ENCODE measurements at places on chromosomes 1 and 21.

DNA sequence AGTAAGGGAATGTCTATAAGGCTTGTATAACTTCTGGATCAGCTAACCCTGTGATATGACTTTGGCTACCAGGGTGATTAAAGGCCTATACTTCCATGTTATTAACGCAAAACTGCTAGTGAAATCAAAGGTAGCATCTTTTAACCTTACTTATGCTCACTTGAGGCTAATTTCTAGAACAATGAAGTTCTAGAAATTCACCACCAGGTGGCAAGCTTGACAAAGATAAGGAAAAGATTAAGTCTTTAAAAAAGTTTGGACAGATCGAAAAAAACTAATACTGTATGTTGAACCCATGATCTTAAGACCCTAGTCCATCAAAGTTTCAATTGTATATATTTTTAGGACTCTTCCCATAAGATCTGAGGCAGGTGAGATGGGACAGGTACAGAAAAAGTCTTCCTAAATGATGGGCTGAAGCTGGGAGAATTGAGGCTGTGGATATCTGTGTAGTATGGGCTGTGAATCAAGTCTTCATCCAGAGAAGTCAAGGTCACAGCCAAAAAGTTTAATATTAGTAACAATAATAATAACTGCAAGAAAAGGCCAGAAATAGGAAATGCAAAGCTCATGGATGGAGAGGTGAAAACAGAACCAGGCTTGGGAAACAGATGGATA, 18.8 kb downstream of the KYAT3 start:
- peak; percentile 71 for DNase-seq

DNA sequence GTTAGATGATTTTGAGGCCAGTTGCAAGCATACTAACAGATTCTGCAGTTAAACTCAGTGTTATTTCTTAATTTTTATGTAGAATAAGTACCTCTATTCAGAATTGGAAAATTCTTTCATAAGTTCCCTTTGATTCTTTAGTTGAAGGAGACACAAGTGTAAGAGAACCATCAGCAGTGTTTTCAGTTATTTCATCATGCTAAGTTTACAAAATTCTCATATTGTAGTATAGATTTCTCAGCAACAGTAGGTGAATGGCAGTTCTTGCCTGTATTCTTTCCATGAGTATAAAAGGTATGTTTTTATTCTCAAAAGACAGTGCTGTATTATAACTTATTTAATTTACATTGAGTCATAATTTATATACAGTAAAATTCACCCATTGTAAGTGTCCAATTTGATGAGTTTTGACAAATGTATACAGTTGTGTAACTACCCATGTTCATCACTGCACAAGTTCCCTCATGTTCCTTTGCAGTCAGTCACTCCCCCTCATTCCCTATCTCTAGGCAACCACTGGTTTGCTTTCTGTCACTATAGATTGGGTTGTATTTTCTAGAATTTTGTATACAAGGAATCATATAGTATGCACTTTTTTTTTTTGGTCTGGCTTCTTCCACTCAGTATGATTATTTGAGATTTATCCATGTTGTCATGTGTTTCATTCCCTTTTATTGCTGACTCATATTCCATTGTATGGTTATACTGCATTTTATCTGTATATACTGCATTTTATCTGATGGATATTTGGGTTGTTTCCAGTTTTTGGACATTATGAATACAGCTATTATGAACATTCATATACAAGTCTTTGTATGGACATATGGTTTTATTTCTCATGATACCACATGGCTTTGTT, 3.9 kb downstream of the RPS6KC1 start:
- DNase-seq = no peak

- no peak for DNase-seq
Measured at GRCh38 chr1:5873556-5873955, 118.7 kb downstream of the NPHP4 start.

GRCh38 chr1:230713138-230713537, 784 bp downstream of the AGT start:
- no peak for DNase-seq

DNA sequence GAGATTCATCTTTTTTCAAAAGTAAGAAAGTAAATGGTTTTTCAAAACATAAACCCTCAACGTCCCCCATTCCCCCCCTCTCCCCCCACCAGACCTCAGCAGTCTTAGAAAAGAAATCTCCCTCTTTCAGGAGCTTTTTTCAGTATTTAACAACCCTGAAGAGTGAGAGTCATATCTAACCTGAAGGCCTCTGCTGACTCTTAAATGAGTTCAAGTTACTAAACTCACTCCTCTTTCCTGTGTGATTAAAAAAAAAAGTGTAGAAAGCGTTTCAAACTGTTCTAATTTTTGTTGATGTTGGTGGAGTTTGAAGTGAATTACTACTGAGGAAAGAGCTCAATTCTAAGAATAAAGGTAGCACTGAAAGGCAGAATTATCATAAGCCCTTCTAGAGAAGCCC, 93.7 kb downstream of the VAV3 start:
- DNase-seq = no peak

GRCh38 chr1:209406595-209406994, 176.9 kb upstream of the CAMK1G start:
- no peak for DNase-seq

DNA sequence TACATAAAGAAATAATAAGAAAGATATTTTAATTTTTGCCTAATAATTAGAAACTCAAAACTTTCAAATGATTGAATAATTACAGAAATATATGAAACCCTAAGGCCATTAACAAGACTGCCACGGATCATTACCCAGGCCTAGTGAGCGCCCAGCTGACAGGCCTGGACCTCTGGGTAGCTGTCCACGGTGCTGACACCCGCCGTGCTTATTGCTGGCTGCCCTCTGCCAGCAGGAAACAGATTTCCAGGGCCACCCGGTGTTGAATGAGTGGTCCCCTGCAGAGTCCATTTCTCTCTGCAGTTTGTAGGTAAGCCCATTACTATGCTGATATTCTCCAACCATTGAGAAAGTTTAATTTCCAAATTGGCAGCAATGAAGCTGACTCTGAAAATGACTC, 254.4 kb upstream of the GJB5 start:
- no peak for DNase-seq

GRCh38 chr1:158101455-158101854, 79.2 kb upstream of the CD1D start:
- DNase-seq = no peak

DNA sequence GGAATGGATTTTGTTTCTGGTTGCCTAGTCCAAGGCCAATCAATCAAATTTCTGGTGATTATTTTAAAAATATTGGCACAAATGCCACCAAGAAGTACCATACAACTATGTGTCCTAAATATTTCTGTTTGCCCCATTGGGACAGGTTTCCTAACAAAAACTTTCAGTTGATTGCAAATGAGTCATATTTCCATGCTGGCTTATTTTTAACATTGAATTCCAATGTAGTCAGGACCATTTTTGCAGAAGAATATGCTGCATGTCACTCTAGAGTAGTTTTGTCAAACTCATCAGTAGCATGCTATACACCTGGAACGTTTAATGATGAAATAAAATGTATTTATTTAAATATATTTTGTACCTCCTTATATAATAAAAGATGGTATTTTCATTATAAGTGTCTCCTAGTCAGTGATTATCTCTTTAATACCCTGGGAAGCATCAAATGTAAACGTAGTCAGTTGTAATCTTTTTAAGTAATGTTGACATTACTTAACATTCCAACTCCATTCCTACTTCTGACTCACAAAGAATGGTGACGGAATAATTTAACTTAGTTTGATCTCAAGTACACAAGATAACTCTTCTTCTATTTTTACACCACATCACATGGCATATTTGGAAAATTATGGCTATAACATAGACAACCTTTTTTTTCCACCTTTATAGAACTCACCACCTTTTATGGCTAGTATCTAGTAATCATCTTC, 39.0 kb upstream of the USH2A start:
- no peak for DNase-seq

- no peak for DNase-seq
Measured at GRCh38 chr1:168520052-168520751, 23.6 kb downstream of the XCL2 start.

DNA sequence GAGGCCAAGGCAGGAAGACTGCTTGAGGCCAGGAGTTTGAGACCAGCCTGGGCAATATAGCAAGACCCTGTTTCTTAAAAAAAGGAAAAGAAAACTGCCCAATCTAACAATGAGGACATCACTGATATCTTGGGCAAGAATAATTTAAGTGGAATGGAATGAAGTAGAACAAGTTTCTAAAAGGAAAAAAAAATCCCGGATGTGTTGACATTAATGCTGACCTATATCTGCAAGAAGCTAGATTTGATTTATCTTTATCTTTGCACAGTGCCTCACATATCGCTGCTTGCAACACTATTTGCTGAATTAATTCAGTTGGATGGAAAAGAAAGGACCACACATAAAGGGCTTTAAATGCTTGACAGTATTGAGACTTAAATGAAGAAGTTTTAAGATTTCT, 27.8 kb downstream of the DIPK1A start:
- DNase-seq = no peak

GRCh38 chr1:184065559-184065958, 14.0 kb downstream of the TSEN15 start:
- no peak for DNase-seq

DNA sequence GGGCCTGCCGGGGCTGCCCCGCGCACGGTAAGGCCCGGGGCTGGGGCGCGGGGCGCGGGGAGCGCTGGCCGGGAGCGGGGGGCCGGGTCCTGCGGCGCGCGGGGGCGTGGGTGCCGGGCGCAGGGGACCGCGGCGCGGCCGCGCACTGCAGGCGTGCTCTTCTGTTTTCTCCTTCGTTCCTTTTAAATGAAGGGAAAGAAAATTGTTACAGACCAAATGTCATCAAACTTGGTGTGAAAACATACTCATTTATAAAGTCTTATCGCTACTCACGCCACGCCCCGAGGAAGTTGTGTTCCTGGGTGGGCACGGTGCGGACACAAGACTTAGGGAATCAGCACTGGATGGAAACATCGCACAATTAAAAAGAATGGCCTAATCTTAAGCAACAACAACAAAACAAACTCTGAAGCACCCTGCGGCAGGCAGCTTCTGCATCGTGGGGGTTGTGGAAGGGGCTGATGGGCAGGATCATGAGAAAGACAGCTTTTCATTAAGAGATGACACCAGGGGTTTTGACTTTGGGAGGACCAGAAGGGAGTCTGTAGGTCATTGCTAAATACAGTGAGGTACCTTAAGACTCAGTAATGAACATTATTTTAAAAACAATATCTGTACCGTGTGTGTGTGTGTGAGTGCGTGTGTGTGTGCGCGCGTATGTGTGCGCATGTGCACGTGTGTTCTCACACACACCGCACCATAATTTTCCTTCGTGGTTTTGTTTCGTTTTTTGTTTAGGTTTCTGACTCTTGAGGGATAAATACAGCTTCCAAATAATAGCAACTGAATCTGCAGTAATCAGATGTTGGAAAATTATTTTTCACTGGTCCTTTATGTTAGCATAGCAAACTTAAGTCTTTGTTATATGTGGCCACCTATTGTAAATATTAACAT, 548 bp downstream of the B3GALT5 start:
- DNase-seq = peak; percentile 15

DNA sequence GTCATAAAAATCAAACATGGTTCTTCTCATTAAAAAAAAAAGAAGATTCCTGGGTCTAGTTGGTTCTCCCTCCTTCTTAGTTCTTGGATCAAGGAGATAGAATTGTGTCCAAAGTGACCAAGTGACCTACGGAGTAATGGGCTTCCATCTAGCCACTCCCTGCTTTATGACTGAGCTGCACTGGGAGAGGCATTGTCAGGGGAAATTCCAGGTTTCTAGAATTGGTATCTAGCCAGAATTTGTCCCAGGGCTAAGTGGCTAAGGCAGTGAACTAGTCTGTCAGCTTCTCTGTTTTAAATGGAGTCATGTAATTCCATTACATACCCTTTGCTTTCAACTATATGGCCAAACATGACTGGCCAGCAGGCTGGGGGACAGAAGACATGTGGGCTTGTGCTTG, 40.1 kb upstream of the ERG start:
- no peak for DNase-seq

DNA sequence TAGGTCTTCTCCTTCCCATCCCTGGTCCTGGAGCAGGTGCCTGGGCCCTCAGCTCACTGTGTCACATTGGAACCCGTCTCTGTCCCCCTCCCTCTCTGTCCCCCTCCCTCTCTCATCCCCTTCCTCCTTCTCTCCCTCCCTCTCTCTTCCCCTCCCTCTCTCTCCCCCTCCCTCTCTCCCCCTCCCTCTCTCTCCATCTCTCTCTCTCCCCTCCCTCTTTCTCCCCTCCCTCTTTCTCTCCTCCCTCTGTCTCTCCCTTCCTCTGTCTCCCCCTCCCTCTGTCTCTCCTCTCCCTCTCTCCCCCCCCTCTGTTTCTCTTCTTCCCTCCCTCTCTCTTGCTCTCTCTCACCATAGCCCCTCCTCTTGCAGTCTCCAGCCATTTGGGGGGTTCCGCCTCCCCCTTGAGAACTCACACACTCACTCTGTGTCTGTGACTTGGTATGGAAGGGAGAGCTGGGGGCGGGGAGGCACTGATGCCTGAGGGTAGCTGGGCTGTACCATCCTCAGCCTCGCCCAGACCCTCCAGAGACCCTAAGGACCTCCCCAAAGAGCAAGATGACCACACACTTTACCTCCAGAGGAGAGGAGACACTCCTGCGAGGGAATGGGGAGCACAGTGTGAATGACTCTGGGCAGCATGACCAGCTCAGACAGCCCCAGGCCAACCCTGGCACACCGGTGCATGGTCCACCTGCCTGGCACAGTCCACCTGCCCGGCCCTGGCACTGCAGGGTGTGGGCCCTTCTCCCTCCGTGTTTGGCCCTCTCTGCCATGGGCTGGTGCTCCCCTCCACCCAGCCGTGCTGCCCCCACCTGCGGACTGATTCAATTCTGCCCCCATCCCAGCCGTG, 102.8 kb upstream of the ARHGEF16 start:
- DNase-seq = peak; percentile 68

- no peak for DNase-seq
Measured at GRCh38 chr1:16111771-16112595, 38.5 kb upstream of the FAM131C start.

GRCh38 chr1:41830726-41831125, 88.0 kb downstream of the HIVEP3 start:
- no peak for DNase-seq

- DNase-seq = no peak
Measured at GRCh38 chr1:78440381-78440793, 50.4 kb upstream of the PTGFR start.

GRCh38 chr1:34656299-34656698, 98.5 kb upstream of the GJB5 start:
- no peak for DNase-seq

GRCh38 chr1:14786109-14786675, 187.7 kb downstream of the KAZN start:
- DNase-seq = no peak

DNA sequence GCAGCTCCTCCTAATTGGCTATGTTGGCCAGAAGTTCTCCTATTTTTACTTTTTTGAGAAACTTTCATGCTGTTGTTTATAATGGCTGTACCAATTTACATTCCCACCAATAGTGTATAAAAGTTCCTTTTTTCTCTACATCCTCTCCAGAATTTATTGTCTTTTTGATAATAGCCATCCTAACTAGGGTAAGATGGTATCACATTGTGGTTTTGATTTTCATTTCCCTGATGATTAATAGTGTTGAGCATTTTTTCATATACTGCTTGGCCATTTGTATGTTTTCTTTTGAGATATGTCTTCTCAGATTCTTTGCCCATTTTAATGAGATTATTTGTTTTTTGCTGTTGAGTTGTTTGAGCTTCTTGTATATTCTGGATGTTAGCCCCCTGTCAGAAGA, 46.8 kb downstream of the NTMT2 start:
- no peak for DNase-seq
